AG04450 (cell line): ENCODE measurements at places on chromosomes 7 and 10. TPM values are rescaled to one million over a fixed set of nuclear protein-coding genes. Genes with fewer than 3 reads are reported as not detected.

- DNase-seq = no peak
These were observed 61.9 kb downstream of the TMEM26 start for GRCh38 chr10:61391281-61391680.

- no peak for DNase-seq
These were observed 56.7 kb downstream of the GNA12 start for GRCh38 chr7:2787251-2787951.

DNA sequence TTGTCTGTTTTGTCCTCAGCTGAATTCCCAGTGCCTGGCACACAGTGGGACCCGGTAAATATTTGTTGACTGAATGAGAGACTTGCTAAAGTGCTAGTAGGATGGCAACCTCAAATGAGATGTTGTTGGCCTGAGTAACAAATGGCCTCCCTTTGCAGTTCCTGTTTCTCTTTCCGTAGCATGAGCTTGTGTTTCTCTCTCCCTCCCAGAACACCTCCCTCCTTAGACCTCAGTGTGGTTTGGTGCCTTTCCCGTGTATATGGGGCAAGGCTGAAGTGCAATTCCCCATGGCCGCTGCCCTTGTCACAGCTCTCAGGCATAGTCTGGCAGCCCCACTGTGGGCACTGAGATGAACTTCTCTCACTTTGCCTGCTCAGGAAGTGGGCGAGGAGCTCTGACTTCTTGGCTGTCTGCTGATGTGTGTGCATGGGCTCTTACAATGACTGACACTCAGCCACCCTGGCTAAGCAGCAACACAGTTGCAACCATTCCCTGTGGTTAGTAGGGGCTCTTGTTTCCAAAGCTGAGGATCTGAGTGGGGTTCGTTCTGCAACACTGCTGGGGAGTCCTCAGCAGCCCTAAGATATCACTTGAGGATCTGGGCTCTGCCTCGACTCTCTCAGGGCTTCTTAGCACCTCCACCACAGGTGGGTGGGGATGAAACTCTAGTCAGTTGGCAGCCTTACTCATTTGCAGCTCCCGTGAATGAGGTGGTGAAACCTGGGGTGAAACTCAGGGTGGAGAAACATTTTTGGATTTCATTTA lies 136.1 kb downstream of the ICA1 start:
- no peak for DNase-seq

GRCh38 chr7:132696332-132696731 lies 120.1 kb upstream of the PLXNA4 start:
- DNase-seq = no peak

DNA sequence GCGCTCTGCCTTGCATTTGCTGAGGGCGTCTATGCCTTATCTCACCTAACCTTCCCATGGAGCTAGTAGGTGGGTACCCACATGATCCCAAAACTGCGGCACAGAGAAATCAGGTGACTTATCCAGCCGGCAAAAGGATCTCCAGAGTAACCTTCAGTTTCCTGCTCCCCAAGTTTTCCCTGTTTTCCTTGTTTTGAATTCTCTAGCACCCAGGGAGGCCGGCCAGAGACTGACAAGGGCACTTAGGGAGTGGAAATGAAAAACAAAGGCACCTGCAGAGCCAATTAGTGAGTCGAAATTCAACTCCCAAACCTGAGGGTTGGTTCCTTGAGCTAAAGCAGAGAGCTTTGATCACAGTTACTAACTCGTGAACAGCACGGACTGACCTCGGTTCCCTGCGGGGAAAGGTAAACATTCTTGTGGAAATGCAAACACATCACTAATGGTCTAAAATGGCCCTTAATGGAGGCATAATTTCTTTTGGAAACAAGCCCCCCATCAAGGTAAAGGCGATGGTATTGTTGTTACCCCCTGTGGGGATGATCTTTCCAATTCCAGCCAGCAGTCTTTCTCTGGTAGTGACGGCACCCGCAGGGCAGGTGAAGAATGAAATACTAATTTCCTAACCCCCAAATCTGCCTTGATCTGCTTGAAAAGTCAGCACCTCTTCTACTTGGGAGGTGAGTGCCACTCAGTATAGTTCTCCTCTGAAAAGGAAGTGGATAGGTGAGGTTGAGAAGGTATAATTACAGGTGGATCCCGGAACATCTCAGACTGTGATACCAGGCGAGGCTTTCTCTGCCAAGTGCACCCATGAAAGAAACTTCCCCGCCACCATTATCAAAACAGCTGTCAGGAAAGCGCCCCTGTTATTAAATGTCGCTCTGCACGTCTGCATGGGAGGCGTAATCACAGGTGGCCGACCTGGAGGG lies 365.6 kb upstream of the AUTS2 start:
- DNase-seq = no peak

DNA sequence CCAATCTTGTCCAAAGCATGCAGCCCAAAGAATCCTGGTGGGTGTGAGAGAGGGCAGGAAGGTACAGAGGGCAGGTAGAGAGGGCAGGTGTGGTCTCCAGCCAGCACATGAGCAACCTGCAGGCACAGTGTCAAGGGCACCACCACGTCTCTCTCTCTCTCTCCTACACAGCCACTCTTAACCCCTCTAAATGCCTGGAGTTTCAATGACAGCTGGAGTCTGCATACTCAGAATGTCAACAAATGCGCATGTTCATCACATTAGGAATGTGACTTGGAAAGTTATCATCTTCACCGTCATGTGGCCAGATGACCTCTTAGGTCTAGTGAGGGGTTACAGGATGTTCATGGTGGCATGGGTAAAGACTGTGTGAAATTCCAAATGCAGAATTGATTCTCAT lies 456.8 kb downstream of the SORCS1 start:
- DNase-seq = no peak

- no peak for DNase-seq
These were observed 9.1 kb upstream of the SCART1 start for GRCh38 chr10:133444342-133445267.

DNA sequence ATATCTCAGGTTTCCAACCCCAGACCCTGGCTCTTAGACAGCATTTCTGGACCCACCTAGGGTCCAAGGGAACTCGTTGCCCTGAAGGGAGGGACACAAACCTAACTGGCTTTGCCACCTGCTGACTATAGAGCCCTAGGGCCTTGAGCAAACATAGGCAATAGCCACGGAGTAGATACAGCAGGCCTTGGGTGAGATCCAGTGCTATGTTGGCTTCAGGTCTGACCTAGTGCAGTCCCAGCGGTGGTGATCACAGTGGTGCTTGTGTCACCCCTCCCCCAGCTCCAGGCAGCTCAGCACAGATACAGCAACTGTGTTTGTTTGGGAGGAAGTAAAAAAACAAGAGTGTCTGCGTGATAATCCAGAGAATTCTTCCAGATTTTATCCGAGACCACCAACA lies 9.7 kb upstream of the TNKS2 start:
- DNase-seq = no peak

DNA sequence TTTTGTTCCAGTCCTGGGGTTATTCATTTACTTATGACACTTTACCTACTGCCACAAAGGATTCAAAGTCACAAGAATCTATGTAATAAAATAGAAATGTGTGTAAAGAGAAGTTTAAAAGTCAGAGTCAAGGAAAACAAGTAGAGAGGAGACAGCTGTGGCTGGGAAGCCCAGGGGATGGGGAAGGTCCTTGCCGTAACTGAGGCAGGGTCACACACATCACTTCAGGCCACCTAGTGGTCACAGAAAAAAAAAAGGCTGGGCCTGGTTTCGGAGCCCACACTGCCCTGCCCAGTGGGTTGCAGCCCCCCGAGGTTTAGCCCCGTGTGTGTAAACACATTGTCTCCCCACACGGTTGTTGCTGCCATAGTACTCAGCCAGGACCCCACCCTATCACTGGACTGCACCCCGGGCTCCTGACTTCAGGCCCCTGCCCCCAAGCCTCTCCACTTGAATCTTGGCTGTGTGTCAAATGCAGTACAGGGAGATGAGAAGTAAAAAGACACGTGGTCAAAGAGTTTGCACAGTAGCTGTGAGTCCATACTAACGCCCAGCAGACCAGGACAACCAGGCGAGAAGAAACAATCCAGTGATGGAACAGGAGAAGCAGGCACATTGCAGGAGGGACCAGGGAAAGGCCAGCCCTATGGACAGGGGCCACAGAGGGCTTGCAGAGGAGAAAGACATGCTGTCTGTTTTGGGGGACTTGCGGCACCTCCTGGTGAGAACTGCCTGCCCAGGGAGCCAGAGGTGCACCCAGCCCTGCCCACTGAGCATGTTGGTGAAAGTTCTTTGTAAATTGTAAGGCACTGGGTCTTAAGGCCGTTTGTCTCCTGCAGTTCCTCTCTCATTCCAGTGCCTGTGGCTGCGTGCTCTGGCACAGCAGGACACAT lies 91.4 kb upstream of the MACROH2A2 start:
- DNase-seq = no peak

GRCh38 chr7:157881048-157881771 lies 544.4 kb downstream of the DNAJB6 start:
- no peak for DNase-seq

UCMA gene
- polyA plus RNA-seq = not detected in 2 replicates

ASZ1 gene
- 0.05 TPM in 1 of 2 replicates, not detected in the other for polyA plus RNA-seq

GCK gene
- polyA plus RNA-seq = 0.35 and 0.47 TPM in 2 replicates

TMEM178B gene
- polyA plus RNA-seq = 0.01 TPM in 2 replicates

CYP2C19 gene
- not detected in 2 replicates for polyA plus RNA-seq
